Mesenteric fat pad (tissue), 1 donor: ENCODE measurements at places on chromosomes 11 and 22. TPM values are rescaled to one million over a fixed set of nuclear protein-coding genes. Genes with fewer than 3 reads are reported as not detected.

CARD18 gene
- total RNA-seq: not detected

ART1 gene
- not detected for total RNA-seq

ZNF215 gene
- 2.5 TPM for total RNA-seq

BTBD18 gene
- not detected for total RNA-seq

MS4A6E gene
- total RNA-seq: 3.6 TPM

BDNF gene
- total RNA-seq: 0.22 TPM

PDE2A gene
- 125 TPM for total RNA-seq

CNTN5 gene
- not detected for total RNA-seq

SLC6A5 gene
- not detected for total RNA-seq

KCNK7 gene
- total RNA-seq: 1.5 TPM

CCDC116 gene
- 0.39 TPM for total RNA-seq

MMP1 gene
- 0.26 TPM for total RNA-seq

CECR2 gene
- 1.1 TPM for total RNA-seq

HOATZ gene
- total RNA-seq: not detected

PIWIL4 gene
- 1.5 TPM for total RNA-seq

SMIM35 gene
- total RNA-seq: not detected
